ENCODE measurements at places on chromosomes 6 and 20. TPM values are rescaled to one million over a fixed set of nuclear protein-coding genes. Genes with fewer than 3 reads are reported as not detected.

DNA sequence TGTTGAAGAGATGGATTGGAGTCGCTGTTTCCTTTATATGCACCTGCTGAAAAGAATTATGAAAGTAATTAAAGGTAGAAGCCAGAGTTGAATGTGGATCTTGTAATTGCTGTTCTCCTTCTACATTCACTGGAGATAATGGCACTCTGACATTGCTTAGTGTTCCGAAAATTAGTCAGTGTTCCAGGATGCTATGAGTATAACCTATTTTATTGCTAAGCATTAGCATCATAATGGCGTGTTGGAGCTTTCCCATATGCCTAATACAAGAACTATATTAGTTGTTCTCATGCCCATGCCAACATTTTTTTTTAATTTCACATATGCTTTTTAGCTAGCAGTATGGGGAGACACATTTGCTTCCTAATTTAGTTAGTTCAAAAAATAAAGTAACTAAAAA is 236.4 kb downstream of the ARHGAP18 start:
- DNase-seq: no peak

DNA sequence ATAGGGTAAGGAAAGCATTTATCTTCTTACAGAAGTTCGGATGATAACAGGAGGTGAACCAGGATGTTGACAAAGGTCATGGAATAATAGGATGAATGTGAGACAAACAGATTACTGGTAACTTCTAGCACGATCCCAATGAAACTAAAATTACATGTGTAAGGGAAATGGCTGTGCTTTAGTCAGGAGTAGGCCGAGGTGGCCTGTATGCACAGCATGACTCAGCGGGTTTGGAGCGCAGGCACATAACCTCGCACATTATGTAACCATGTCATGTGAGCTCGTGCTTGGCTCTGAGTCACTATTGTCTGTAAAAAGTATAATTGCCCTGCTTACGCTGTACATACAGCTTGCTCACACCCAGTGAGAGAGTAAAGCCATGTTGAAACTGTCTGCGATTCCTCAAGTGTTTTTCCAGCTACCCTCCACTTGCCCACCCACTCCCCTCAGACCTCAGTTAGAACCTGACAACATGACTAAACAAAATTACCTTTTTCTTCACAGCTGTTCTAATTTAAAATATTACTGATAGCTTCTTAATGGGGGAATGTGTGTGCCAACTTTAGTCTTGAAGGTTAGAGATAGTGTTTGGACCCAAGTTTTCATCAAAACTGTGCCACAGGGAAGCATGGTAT is 8.2 kb downstream of the CYB5R4 start:
- peak; percentile 92 for DNase-seq

- no peak for DNase-seq
These were observed 71.5 kb downstream of the FILIP1 start for GRCh38 chr6:75422024-75422639.

DNA sequence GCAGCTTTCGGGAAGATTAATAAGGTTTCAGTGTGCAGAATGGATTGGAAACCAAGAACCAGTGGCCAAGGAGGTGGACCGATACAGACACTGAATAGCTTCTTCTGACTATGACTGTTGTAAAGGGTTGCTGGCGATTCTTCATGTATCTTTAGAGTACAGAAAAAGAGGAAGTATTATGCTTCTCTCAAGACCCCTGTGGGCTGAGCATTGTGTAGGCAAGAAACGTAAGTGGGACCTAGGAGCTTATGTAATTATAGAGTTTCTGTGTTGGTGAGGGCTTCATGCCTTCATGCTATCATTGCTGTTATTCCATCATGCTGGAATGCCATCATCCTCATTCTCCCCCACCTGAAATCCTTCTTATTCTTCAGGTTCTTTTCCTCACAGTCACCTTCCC is 105.4 kb upstream of the AKIRIN2 start:
- DNase-seq: no peak

The TCF21 gene
- polyA plus RNA-seq: 0.17 TPM

The DLL1 gene
- 0.04 TPM for polyA plus RNA-seq
